ENCODE measurements at places on chromosomes 1 and 21.

GRCh38 chr1:156414461-156415064 is 45.6 kb downstream of the RHBG start:
- peak; percentile 68 for DNase-seq

GRCh38 chr1:209199822-209200221 is 383.7 kb upstream of the CAMK1G start:
- DNase-seq, result no peak

DNA sequence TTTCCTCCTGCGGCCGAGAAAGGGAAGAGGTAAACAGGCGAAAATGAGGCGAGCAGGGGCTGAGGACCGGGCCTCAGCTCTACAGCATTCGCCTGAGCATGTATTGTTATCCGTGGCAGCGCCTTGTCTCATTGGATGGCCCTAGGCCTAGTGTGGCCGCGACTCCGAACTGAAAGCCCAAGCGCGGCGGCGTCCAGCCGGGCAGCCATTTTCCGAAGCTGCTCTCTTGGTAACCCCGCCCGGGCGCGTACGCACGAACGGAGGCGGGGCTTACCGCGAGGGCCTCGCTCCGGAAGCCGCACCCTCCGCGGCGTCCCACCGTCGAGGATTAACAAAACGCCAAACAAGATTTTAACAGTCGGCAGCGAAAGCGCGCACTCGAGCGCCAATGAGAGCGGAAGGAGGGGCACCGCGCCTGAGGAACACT is 797 bp upstream of the USP1 start:
- DNase-seq, result no peak

- DNase-seq, result no peak
Measured at GRCh38 chr1:217096200-217096599, 373.0 kb upstream of the ESRRG start.

DNA sequence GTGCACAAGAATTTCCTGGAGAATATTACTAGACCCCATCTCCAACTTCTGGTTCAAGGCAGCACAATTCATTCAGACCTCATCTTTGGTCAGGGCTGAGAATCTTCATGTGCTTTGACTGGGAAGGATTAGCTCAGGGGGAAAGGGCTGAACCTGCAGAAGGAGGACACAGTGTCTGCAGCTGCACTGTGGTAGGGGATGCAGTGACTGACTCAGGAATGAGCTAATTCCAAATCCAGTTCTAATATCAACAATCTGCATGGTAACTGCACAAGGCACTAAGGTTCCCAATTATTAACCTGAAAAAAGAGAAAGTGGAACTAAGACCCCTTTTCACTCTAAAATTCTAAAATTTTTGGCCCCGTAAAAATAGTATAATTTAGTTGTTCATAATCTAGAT is 31.6 kb downstream of the TTLL7 start:
- no peak for DNase-seq

GRCh38 chr1:72623299-72623708 is 341.0 kb upstream of the NEGR1 start:
- peak; percentile 7 for DNase-seq

DNA sequence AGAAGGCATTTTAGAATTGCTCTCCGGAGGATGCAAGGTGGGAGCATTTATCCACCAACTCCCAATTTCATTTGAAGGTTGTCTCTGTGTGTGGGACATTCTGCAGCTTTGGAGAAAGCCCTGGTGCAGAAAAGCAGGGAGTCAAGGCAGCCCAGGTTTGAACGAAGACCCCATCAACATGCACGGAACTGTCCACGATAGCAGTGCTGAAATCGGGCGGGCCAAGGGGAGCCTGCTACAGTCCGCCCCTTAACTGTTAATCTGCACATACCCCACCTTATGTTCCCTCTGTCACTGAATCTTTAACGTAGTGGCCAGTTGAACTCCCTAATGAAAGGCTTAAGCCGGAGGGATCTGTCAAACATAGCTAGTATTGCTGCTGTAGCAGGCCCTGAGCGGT is 68.8 kb upstream of the C1orf174 start:
- no peak for DNase-seq

DNA sequence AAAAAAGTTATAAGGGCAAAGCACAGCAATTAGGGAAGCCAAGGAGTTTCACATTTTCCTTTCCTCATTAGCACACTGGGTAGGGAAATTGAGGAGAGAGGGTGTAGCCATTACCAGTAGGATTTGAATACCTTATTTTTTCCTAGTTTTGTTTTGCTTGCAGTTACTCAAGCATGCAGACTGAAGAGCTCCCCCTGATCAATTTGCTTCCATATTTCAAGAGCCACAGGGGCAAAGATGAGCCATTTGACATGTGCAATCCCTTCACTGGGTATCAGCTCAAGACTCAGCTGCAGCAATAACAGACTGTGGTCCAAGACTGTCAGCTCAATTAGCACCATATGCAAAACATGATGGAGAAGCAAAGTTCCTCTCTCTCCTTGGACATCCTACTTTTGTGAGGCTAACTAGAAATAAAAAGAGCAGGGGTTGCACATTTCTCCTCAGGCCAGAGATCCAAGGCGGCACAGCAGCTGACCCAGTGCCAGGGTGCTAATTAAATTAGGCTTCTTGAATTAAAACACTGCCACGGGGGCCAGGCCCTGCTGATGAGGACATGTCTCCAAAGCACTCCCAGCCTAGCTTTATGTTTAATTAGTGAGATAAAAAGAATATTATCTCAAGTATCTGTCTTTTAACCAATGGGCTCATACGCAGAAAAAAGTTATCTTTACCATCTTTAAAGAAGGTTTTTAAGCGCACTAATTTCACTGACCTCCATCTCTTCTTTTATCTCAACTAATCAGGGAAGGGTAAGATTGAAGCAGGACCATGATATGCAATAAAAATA is 36.7 kb upstream of the LRRC53 start:
- no peak for DNase-seq

GRCh38 chr1:242629396-242629795 is 104.9 kb upstream of the PLD5 start:
- DNase-seq, result no peak

- DNase-seq, result no peak
Measured at GRCh38 chr1:46617108-46617800, 643 bp upstream of the MOB3C start.

GRCh38 chr1:15129944-15130343 is 23.6 kb upstream of the TMEM51 start:
- DNase-seq, result no peak

DNA sequence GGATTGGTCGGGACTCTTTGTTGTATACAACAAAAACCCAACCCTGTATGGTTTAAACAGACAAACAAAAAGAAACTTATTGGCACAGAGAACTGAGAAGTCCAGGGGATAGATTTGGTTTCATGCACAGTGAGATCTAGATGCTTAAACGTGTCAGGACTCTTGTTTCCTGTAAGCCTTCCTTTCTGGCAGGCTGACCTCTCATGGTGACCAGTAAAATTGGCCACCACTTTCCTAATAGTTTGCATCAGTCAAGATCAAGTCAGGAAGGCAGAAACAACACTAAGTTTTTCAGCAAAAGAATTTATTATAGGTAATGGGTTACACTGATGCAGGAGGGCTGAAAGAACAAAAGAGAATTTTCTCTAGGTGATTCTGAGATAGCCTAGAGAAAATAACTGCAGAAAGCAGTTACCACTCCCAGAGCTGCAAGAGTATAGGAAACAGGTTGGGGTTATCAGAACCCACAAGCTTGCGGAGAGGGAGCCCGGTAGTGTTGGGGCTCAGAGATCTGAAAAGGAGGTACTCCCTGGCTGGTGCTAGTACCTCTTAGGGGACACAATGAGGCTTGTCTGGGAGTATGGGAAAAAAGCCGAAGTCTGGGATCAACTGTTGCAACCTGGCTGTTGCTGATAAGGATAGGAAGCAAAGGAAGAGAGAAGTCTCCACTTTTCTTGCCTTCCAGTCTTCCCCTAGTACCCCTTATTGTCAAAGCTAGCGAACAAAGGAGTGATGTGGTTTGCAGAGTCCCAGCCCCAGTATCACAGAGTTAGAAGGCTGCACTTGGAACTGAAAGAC is 21.4 kb downstream of the CITED4 start:
- no peak for DNase-seq

DNA sequence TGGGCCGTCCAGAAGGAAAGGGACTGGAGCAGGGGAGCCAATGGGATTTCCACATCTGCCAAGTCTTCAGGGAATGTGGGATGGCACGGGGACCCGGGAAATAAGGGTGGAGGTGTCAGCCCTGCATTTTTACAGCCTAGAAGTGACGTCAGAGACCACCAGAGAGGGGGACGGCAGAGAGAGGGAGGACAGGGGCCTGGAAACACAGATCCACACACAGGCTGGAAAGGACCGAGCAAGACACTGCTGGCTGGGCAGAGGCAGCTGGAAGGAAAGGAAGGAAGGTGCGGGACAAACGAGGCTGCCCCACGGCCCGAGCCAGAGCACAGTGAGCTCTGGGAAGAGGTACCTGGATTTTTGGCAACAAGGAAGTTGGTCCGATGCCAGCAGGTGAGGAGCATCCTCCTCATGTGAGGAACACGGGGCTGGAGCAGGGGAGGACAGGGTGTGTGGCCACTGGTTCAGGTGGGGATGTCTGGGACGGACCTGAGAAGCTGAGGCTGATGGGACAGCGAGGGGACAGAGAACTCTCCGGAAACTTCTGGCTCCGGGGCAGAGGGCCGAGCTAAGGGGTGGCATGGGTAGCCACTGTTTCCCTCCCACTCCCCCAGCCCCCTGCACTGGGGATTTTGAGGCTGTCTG is 138.3 kb downstream of the PGBD5 start:
- no peak for DNase-seq

GRCh38 chr1:95022644-95022926 is 50.2 kb downstream of the ALG14 start:
- no peak for DNase-seq

GRCh38 chr1:58165073-58165472 is 381.5 kb downstream of the OMA1 start:
- DNase-seq, result no peak

DNA sequence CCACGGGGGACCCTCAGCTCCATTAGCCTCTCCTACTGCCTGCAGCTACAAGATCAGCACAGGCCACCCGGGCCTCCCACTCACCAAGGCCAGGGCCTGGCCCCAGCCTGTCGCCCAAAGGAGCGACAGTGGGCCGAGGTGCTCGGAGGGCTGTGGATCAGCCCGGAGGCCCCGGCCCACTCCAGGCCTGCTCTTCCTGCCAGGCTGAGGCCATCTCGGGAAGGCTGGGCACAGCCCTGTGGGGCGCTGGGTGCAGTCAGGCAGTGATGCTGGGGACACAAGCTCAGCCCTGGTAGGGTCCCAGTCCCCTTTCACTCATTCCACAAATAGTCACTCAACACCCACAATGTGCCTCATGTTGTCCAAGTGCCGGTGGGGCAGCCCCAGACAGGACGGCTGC is 58.8 kb downstream of the CASZ1 start:
- DNase-seq, result no peak

GRCh38 chr1:59219916-59220315 is 77.0 kb upstream of the FGGY start:
- no peak for DNase-seq

GRCh38 chr1:5974631-5975030 is 17.6 kb downstream of the NPHP4 start:
- no peak for DNase-seq

- DNase-seq, result no peak
Measured at GRCh38 chr1:156421939-156422601, 53.1 kb downstream of the RHBG start.

- DNase-seq, result no peak
Measured at GRCh38 chr1:178531887-178532286, 19.0 kb downstream of the TEX35 start.

DNA sequence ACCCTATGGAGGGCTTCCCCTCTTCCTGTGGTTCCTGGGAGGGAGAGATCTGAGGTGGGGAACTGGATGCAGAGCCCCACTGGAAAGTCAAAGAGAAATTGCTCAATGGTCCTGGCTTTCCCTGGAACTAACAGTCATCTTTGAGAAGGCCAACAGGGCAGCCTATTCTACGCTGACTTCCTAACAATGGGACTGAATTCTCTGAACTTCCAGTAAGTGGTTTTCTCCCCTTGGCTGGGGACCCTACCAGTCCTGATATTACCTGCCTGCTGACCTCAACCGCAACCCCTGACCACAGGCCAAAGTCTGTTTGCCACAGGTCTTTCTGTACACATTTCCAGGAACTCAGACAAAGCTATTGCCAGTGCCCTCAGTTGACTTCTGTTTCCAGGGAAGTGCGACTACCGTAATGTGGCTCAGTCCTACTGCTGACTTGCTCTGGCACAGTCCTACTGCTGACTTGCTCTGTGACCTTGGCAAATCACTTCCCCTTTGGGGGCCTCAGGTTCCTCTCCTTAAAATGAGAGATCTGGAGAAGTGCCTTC is 55.3 kb downstream of the C8B start:
- DNase-seq, result peak; percentile 73

DNA sequence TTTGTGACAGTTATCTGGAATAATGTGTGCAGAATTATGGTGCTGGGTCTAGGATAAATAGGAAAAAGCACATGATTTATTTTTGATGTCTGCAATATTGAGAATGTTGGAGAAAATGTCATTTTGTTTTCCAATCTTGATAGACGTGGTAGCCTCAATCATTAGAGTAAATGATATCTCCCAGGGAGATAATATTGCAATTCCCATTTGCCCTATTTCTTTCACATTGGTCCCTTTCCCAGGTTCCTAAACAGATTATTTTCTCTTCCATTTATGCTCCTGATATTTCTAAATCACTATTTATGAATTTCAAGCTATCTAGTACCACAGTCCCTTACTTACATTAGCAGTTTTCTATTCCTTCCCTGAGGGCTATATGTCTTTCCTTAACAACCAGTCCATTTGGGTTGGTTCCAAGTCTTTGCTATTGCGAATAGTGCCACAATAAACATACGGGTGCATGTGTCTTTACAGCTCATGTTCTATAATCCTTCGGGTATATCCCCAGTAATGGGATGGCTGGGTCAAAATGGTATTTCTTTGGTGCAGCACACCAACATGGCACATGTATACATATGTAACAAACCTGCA is 447.3 kb downstream of the PLA2G4A start:
- DNase-seq, result no peak

GRCh38 chr1:235336903-235337302 is 8.5 kb downstream of the GGPS1 start:
- no peak for DNase-seq

- DNase-seq, result no peak
Measured at GRCh38 chr21:35236090-35236489, 187.0 kb upstream of the RUNX1 start.
